Lung (tissue), 17 donors: ENCODE measurements at places on chromosomes 5 and 9. TPM values are rescaled to one million over a fixed set of nuclear protein-coding genes. Genes with fewer than 3 reads are reported as not detected.

GRCh38 chr9:92097997-92098482 is 17.2 kb downstream of the SPTLC1 start:
- H3K27me3 ChIP-seq: no peaks in the 10 kb centered on the region
- H3K4me3 ChIP-seq: peak overlapping the region; percentile 9
- DNase-seq: peak; percentile 84
- H3K36me3 ChIP-seq: no peaks in the 10 kb centered on the region
- H3K4me1 ChIP-seq: no peaks in the 10 kb centered on the region
- no peak overlapping the region for H3K27ac ChIP-seq

DNA sequence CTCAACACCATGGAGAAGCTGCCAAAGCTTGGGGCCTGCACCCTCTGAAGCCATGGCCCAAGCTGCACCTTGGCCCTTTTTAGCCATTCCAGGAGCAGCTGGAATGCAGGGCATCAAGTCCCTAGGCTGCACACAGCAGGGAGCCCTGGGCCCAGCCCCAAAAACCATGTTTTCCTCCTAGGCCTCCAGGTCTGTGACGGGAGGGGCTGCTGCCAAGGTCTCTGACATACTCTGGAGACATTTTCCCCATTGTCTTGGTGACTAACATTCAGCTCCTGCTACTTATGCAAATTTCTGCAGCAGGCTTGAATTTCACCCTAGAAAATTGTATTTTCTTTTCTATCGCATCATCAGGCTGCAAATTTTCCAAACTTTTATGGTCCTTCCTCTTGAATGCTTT is 64.6 kb downstream of the ELOVL7 start:
- no peaks in the 10 kb centered on the region for H3K36me3 ChIP-seq
- no peaks in the 10 kb centered on the region for H3K4me1 ChIP-seq
- H3K4me3 ChIP-seq: no peak overlapping the region
- no peaks in the 10 kb centered on the region for H3K27me3 ChIP-seq
- DNase-seq: no peak

GRCh38 chr5:64514612-64515011 is 8.8 kb downstream of the RGS7BP start:
- no peaks in the 10 kb centered on the region for H3K27me3 ChIP-seq
- no peak overlapping the region for H3K27ac ChIP-seq
- peaks cover 7% of the 10 kb centered on the region for H3K4me1 ChIP-seq

DNA sequence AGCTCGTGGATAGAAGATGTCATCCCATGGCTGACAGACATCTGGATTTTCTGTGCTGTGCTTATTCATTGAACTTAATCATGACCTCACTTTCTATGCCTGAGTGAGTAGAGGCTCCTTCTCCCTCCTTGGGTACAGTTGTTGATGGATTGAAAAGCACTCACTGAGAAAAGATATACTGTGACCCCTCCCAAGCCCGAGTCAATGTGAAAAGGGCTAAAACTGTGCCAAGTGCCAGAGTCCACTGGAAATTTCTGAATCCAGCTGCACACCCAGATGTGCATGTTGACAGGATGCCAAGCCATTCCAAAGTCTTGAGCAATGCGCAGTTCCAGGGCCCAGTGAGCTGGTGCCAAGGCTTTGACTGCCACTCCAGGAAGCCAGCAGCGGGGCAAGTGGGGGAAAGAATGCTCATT is 473.0 kb downstream of the NTRK2 start:
- H3K27ac ChIP-seq: no peak overlapping the region
- H3K36me3 ChIP-seq: no peaks in the 10 kb centered on the region
- H3K4me1 ChIP-seq: peaks cover 4% of the 10 kb centered on the region
- peak; percentile 52 for DNase-seq

GRCh38 chr9:107175816-107176435 is 107.2 kb upstream of the RAD23B start:
- DNase-seq: no peak
- H3K4me1 ChIP-seq: no peaks in the 10 kb centered on the region
- H3K4me3 ChIP-seq: no peak overlapping the region
- no peaks in the 10 kb centered on the region for H3K27me3 ChIP-seq
- no peaks in the 10 kb centered on the region for H3K36me3 ChIP-seq
- no peak overlapping the region for H3K27ac ChIP-seq

- no peak overlapping the region for H3K4me3 ChIP-seq
- H3K36me3 ChIP-seq: no peaks in the 10 kb centered on the region
- no peaks in the 10 kb centered on the region for H3K27me3 ChIP-seq
- no peak overlapping the region for H3K27ac ChIP-seq
These were observed 93.7 kb upstream of the DAB2 start for GRCh38 chr5:39518516-39518915.

PITX1 gene
- 1.3 TPM for polyA plus RNA-seq

SEC16A gene
- polyA plus RNA-seq: 44.2 TPM
